ENCODE measurements at places on chromosomes 13 and 19.

- DNase-seq: no peak
Measured at GRCh38 chr19:5621311-5621944, 1.1 kb downstream of the SAFB2 start.

DNA sequence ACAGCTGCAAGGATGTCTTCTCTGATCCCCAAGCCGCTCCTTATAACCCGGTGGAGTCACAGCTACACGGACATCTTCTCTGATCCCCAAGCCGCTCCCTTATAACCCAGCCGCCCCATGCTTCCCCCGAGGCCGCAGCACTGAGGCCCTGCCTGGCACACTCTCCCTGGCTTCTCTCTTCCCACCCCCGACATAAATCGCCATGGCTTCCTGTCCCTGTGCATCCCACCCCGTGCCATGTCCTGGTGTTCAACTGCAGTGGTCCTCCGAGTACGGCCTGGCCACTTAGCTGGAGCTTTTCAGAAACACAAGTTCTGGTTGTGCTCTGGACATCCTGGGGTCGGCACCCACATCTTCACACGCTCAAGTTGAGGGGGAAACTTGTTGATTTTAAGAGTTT, 60.4 kb downstream of the RASA3 start:
- DNase-seq: no peak

GRCh38 chr13:30616927-30617314, 799 bp upstream of the USPL1 start:
- no peak for DNase-seq

DNA sequence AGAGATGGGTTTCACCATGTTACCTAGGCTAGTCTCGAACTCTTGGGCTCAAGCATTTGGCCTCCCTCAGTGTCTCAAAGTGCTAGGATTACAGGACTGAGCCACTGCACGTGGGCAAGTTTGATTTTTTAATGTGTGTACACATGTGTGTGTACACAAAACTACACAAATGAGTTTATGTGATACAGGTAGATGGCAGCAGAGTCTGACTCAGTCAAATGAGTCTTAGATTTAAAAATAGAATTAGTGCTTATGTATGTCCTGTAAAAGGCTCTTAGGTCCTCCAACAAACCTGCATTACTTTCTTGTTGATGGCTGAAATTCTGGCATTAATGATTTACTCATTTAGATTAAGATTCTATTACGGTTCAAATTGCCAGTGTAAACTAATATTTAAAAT, 293.7 kb downstream of the PCDH17 start:
- DNase-seq: no peak

DNA sequence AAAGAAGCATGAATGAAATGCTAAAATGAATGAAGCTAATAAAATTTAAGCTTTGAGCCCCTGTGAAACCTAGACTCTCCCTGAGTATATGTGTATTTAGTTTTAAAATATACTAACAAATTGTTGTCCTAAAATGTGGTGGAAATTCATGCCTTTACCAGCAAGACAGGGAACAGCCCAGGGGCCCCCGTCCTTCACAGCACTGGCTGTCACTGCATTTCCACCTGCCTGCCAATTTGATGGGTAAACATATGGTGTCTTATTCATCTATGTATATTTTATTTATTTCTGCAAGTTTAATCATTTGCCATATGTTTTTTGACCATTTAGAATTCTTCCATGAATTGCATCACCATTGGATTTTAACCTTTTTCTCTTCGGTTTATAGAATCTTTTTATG, 463.7 kb upstream of the NBEA start:
- DNase-seq: no peak

- DNase-seq: no peak
Measured at GRCh38 chr13:55439450-55439849, 1701.3 kb upstream of the PRR20A start.

Measured in T-helper 2 cell (primary cell).